DMS53 (cell line): ENCODE measurements at places on chromosomes 1 and 21.

DNA sequence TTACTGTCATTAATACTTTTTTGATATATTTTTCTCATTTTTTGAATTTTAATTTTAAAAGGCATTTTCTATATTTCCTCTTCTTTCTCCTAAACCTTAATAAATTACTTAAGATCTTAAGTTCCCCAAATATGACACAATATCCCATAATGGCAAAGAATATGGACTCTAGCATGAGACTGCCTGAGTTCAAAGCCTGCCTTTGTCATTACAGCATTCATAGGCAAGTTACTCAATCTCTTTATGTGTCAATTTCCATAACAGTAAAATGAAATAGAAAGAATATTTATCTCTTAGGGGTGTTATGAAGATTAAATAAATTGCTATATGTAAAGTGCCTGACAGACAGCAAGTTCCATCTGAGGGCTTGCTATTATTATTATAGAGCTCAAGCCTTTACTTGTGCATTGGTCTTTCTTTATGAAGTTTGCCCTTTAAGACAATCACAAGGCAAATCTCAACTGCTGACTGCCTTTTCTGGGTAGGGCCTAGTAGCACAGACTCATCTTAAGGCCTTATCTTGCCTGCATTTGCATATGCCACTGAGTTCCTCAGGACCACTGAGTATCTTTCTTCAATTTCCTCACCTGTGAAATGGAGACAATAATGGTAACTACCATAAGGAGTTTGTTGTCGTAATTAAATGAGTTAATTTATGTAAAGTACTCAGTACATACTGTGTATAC is 231.0 kb downstream of the NRIP1 start:
- no peak for DNase-seq

- no peak for DNase-seq
Observed at GRCh38 chr1:29133861-29134694, 10.4 kb upstream of the TMEM200B start.

GRCh38 chr21:26297851-26298250 is 127.3 kb upstream of the APP start:
- no peak for DNase-seq

DNA sequence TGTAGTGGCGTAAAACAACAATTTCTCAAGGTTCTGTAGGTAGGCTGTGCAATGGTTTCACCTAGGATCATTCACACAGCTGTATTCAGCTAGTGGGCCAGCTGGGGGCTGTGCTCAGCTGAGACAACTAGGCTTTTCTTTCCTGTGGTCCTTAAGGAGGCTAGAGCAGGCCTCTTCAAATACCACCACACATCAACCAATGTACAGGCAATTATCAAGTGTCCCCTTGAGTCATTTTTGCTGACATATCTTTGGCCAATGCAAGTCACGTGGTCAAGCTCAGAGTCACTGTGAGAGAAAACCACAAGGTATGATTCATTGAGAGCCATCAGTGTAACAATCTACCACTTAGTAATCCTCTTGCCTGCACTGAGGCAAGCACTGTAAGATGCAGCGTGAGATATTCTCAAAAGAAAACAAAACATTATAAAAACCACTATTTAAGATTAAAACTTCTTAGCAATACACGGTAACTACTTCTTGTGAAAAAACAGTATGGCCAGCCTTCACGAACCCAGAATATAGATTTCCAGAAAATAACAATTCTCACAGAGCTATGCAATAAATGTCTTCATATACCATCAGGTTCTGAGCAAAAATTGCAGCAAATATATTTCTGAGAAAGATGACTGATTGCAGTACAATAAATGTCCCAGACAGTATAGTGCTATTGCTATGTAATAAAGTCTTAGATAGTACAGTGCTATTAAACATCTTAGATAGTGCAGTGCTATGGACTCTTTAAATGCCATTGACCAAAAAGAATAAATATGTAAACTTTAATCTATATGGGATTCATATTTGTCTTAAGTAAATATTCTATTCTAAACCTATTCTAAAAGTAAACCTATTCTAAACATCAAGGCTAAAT is 55.3 kb downstream of the NME7 start:
- DNase-seq = peak; percentile 77

GRCh38 chr1:112558634-112559033 is 49.9 kb downstream of the WNT2B start:
- no peak for DNase-seq

DNA sequence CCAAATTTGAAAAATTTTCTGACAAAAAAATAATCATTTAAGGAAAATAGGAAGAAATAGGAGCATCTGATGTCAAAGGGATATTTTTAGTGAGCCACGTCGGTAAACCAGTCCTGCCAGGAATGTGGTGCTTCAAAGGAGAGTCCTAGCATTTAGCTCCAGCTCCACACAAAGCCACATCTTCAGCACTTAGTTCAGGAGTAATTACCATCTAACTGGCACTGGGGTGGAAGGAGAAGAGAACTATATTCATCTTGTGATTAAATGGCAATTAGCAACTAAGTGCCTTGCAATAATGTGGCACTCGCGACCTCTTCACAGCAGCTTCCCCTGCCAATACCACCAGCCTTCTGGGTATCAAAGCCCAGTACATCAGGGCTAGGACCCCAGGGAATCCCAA is 409.1 kb downstream of the SETD4 start:
- no peak for DNase-seq
